ENCODE measurements at places on chromosomes 4 and X.

DNA sequence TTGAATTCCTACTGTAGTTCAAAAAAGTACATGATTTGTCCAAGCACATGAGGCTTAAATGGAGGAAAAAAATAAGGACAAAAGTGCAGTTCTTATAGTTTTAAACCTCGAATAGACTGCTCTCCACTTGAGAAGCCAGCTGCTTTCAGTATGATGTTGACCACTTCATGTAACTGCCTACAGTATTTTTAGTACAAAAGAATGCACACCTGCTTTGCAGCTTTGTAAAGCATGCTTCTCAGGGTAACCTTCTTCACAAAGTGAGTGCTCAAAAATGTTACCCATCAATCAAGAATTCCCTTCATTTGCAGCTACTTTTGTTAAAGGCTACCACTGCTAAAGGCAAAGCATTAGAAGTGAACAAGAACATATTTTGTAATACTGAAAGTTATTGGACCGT, 83.4 kb upstream of the FAM47B start:
- DNase-seq = no peak

GRCh38 chrX:69510137-69510715, 6.1 kb downstream of the NALF2 start:
- no peak for DNase-seq

DNA sequence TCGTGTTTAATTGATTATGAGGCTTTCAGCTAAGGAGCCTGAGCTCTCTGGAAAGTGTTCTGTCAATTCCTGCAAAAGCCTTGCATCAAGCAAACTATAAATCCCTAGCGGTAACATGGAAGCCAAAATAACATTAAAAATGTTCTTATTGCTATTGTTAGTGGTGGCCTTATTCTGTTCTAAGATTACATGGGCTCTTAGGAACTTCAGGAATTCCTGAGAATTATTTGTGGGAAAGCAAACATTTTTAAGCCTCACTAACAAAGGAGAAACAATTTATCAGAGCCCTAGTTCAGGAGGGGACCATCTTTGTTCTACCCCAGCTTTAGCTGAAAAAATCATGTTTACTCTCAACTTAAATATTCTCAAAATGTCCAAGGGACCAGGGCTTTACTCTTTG, 119.6 kb downstream of the PAPSS1 start:
- DNase-seq = no peak

DNA sequence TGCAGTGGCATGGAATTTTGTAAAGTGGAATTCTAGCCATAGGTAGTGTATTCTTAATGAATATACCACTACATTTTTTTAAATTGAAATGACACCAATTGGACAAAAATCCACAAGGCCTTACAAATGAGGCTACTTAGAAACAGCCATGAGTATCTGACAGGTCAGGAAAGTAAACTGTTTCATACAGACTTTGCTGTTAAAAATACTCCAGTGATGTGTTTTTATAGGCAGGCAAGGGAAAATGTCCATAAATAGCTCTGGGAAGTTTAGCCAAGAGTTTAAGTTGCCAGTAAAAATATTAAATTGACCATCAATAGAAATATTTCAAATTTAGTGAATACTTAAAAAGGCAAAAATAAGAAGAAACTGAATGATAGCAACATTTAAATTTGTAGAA, 41.8 kb upstream of the PDLIM5 start:
- no peak for DNase-seq

GRCh38 chr4:176306837-176307665, 12.7 kb upstream of the SPCS3 start:
- DNase-seq = no peak

DNA sequence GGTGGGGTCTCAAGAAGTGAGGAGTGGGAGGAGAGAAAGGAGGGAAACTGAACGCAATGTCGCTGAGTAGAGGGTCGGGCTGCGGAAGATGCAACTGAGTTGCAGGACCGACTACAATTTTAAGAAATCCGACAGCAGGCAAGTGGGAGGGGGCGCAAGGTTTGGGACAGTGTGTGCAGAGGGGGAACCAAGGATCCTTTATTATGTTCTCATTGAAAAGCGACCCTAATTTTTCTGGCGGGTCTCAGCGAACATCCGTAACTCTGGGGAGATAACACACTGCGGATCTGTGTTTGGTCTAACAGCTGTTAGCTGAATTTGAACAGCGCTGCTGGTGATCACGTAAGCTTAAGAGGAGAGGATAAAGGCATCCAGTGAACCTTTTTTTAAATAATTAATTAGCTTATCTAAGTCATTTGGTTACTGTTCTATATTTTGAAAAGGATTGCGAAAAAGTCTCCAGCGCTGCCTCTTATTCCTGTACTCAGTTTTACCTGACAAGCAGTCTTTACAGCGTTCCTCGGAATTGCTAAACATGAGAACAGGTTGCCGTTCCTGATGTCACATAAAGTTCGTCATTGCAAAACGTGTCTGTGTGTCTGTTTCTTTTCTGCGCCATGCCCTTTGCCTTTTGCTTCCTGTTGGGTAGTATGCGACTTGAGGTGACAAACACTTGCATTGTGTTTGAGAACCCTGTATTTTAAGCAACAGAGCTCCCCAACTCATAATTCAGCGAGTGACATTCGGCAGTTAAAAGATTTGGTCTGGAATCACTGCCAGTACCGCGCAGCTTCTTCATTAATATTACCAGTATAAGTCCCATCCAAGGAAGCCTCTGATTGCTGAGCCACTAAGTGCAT, 1.3 kb downstream of the HTR2C start:
- DNase-seq = no peak

GRCh38 chr4:18241727-18242126, 220.2 kb upstream of the LCORL start:
- no peak for DNase-seq

DNA sequence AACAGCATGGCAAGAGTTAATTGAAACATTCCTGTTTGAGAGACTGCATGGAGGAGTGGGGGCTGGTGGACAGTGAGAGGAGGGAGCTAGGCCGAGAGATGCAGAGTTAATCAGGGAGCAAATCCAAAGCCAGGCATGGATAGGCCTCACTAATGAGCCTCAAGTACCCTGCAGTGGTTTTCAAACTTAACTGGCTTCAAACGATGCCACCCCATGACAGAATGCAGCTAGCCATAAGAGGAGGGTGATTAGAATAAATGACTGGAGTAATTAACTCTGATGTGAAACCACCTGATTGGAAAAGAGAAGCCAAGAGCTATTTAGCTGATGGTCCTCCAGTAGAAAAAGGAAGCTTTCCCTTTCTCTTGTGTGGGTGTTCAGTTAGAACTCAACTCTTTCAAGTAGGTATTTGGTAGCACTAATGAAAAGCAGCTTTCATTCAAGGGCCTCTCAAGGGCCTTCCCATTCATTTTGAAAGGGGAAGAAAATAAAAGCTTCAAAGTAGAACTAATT, 215.4 kb upstream of the MAB21L2 start:
- DNase-seq = no peak

DNA sequence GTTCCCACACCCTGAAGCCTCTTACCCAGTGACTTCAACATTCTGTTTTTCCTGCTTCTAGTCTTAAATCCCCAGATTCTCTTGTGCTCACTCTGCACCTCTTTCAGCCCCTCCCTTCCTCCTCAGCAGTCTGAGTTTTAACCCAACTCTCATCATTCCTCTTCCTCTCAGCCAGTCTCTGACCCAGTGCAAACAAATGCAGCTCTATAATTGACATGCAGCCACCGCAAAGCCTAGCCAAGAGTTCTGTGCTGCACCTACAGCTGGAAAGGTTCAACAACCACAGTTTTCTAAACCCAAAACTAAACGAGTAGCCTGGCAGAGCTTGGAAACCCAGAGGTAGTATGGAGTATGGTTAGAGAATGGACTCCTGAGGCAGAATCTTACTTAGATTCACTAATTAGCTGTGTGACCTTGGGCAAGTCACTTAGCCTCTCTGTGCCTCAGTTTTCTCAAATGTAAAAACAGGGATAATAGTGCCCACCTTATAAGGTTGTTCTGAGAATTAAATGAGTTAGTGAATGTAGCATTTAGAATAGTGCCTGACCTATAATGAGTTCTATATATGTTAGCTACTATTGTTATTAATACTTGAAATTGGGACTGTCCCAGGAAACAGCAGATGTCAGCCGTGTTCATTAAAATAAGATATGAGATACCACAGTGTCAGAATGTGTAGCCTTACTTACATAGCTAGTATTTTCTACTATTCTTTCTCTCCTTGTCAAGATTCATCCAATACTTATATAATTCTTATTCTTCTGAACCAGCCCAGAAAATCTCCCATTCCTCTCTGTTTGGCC, 3.5 kb downstream of the TMEM154 start:
- DNase-seq = no peak

- DNase-seq = no peak
Observed at GRCh38 chr4:54440394-54441136, 211.5 kb downstream of the PDGFRA start.

DNA sequence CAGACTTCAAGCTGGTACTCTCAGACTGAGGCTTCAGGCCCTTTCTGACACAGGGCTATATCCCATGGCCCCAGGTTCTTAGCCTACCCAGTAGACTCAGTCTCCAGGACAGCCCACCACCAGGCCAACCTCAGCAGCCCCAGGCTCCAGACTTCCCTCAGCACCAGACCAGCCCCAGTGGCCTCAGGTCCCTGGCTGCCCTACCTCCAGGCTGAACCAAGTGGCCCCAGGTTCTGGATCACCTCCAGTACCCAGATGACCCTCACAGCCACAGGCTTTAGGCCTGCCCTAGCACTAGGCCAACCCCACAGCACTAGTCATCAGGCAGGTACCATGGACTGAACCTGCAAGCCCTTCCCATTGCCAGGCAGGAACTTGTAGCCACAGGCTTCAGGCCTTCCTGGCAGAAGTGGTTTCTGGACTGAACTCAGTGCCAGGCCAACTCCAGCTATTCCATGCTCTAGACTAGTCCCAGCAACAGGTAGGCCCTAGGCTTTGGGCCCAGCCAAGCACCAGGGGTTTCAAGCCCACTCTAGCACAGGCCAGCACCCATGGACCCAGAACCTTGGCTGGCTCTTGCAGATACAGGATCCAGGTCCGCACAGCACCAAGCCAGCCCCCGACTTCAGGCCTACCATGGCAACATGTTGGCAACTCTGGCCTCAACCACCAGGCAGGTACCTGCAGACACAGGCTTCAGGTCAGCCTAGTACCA, 45.7 kb upstream of the MAGED4 start:
- no peak for DNase-seq

- no peak for DNase-seq
Observed at GRCh38 chr4:94410678-94411206, 41.0 kb upstream of the PDLIM5 start.

GRCh38 chr4:11495291-11495690, 66.6 kb upstream of the HS3ST1 start:
- no peak for DNase-seq

GRCh38 chr4:68447201-68447600, at the start of gene TMPRSS11E:
Gene TMPRSS11E (plus strand): TSS chr4:68447463. CDS start chr4:68447513, 50 bp downstream.
- DNase-seq = no peak

GRCh38 chr4:153223930-153224329, 19.7 kb downstream of the TRIM2 start:
- no peak for DNase-seq

DNA sequence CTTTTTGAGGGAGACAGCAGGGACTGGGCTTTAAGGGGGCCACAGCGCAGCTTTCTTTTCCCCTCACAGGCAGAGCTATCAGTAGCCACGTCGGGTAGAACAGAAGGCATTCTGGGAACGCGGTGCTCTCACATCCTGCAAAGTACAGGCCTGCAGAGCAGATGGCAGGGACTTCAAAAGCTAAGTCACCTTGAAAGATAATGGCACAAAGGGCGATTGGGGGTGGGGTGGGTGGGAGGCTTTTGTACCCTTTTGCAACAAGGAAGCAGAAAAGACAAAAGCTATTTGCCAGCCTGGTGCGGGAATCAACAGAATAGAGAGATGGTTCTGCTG, 93.9 kb downstream of the PHKA2 start:
- DNase-seq = no peak

- no peak for DNase-seq
Observed at GRCh38 chrX:69307756-69308155, 142.5 kb upstream of the PJA1 start.

DNA sequence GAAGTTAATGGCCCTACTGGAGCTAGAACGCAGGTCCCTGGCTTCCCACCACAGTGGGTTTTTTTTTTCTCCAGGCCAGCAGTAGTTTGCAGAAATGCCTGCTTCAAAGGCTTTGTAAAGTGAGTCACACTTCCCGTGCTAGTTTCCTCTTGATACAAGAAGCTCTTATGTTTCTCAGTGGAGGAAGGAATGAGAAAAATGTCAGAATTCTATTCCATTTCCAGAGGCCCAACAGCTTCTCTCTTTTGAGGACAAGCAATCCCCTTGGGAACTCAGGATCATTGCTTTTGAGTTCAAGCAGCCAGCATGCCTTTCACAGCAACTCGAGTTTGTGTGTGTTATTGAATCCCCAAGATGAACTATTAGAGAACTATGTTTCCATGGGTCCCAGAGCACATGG, 134.3 kb downstream of the GUCY2F start:
- DNase-seq = no peak

GRCh38 chr4:184392316-184392715, 82.0 kb downstream of the IRF2 start:
- DNase-seq = no peak

DNA sequence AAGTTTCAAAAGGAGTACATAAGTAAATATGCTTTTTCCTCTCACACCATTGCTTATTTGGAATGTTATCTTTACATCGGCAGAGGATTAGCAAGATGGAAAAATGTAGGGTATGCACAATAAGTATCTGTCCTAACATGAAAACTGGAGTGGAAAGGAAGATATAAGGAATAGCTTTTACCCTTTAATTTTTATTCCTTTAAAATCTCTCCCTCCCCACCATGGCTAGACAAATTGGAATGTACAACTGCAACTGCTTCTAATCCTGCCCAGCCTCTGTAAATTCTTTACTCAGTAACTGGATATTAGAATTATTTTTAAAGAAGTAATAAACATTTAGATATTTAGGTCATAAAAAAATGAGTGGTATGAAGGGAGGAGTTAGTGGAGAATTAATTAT, 171.5 kb downstream of the PCDH18 start:
- no peak for DNase-seq

GRCh38 chr4:139940600-139940999, 213.4 kb downstream of the MAML3 start:
- DNase-seq = no peak

GRCh38 chrX:151227627-151228026, 51.2 kb downstream of the GPR50 start:
- no peak for DNase-seq

GRCh38 chrX:78957049-78957767, 12.0 kb downstream of the P2RY10 start:
- DNase-seq = no peak

GRCh38 chr4:7278071-7278765, 85.9 kb downstream of the SORCS2 start:
- no peak for DNase-seq

- DNase-seq = no peak
Observed at GRCh38 chr4:116632269-116632668, 453.1 kb downstream of the TRAM1L1 start.

- no peak for DNase-seq
Observed at GRCh38 chr4:26611372-26611771, 27.5 kb downstream of the TBC1D19 start.

Data from CD4-positive, alpha-beta T cell treated with Interleukin-10 for 1 hour (primary cell).